SK-N-SH (cell line): ENCODE measurements at places on chromosomes 16 and 17.

- DNase-seq = peak; percentile 71
Observed at GRCh38 chr16:75198135-75198600, 8.8 kb downstream of the CTRB2 start.

- DNase-seq = no peak
Observed at GRCh38 chr17:64442541-64442971, 6.4 kb upstream of the MILR1 start.

GRCh38 chr16:84056933-84057332, 14.3 kb upstream of the SLC38A8 start:
- no peak for DNase-seq

DNA sequence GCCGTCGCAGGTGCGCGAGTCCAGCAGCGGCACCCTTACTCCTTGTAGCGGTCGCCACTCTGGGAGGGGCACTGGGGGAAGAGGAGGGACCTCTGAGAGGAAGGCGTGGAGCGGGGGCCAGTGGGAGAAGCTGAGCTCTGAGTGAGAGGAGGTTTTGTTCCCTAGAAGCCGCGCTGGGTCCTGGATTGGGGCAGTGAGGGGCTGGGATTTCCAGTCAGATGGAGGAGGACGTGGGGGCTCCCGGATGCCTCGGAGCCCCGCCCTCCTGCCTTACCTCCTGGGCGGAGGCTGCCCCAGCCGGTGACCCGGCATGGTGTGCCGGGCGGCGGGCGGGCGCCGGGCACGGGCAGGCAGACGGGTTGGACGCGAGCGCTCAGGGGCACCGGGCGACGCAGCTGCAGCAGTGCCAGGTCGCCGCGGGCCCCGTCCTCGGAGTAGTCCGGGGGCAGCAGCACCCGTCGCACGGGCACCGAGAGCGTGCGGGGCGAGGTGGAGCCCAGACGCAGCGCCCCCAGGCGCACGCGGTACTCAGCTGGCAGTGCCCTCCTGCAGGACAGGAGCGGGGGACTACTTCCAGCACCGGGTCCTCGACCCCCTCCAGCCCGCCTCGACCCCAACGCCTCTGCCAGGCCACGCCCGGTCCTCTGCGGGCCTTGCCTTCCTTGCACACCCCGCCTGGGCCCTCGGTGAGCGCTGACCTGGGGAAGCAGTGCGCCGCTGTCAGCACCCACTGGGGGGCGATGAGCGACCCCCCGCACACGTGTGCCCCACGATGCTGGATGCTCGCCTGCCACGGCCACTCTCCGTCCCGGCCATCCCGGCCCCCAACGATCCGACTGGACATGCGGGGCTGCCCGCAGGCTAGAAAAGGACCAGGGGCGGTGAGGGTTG, 2.0 kb downstream of the PRSS33 start:
- peak; percentile 70 for DNase-seq

GRCh38 chr16:56753410-56753809, 23.5 kb downstream of the NUP93 start:
- DNase-seq = no peak

DNA sequence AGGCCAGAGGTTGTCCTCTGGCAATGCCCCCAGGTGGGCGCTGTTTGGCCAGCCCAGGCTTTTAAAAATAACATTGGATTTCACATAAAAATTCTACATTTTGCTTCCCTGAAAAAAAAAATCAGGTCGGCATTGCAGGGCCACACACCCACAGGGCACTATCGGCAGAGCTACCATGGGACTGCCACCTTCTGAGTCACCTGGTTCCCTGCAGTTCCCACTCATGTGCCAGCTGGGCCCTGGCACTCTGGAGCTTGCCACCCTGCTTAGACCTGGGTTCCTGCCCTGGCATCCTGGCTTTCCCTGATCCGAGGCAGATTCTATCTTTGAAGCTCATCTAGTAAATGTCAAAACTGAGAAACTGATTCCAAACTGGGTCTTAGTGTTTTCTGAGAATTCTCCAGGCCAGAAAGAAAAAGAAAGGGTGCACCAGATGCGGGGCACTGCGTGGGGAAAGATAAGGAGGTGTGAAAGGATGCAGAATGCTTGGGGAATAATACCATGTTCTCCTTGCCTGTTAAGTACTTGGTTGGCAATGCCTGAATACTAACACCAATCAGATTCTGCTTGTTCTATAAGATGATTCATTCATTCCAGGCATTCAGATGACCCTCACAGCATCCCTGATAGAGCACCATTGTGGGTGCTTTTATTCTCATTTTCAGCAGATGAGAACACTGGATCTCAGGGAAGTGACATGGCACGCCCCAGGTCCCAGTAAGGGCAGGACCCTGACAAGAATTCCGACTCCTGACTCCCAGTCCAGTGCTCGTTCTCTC, 51.8 kb downstream of the RAI1 start:
- no peak for DNase-seq

- DNase-seq = no peak
Observed at GRCh38 chr17:35256629-35257028, 13.8 kb downstream of the SLFN5 start.

DNA sequence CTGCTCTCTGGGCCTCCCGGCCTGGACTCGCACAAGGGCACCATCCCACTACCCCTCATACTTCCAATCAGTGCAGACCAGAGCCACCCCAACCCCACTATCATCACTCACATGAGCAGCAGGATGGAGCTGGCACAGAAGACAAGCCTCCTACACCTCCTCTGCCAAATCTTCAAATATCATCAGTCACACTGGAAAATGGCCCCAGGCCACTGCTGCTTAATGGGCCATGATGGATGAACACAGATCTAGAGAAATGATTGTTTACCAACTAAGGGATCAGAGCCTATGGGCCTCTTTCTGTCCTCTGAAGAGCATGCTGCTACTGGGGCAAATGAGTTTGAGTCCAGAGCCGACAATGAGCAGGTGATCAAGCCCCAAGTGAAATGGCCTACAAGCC, 165.5 kb downstream of the GRIN2A start:
- no peak for DNase-seq

- DNase-seq = no peak
Observed at GRCh38 chr16:60914334-60914733, 1121.9 kb downstream of the CDH8 start.

GRCh38 chr17:35006961-35007360, 26.6 kb downstream of the LIG3 start:
- no peak for DNase-seq

- no peak for DNase-seq
Observed at GRCh38 chr17:75081611-75082540, 5.9 kb upstream of the SLC16A5 start.

DNA sequence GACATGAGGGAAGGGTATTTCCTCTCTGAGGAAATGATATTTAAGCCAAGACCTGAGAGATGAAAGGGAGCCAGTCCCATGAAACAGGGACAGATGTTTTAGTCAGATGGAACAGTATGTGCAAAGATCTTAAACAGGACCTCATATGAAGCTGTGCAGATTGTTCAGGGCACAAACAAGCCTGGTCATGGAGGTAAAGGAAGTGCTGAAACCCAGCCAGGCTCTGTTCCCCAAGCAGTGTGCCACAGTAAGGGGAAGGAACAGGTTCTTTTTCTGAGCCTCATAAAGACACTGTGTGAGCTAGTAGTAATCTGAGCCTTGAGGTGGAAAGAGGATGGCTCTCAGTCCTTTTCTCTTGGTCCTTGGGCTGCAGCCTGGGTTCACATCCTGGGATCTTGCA, 159.9 kb downstream of the ANKFN1 start:
- DNase-seq = no peak

GRCh38 chr17:42531455-42532354, 4.3 kb upstream of the NAGLU start:
- DNase-seq = peak; percentile 86

DNA sequence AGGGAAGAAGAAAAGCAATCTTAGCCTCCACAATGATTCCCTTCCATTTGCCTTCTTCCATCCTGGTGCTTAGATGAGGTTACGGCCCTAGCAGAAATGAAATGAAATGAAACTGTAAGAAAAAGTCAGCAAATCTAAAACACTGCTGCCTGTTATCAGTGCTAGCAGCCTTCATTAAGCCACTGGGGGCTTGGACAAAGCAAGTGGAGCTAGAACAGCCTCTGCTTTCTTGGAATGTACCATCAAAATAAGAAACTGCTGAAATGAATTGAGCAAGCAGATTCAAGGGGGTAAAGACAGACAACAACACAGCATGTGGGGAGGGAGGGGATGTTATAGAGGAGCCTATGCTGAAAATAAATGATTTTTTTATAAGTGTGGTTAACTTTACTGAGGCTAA, 5.1 kb downstream of the ANKFN1 start:
- no peak for DNase-seq

GRCh38 chr16:4649744-4650442, 25.3 kb downstream of the MGRN1 start:
- no peak for DNase-seq

GRCh38 chr17:8923762-8924161, 41.7 kb downstream of the PIK3R5 start:
- no peak for DNase-seq

DNA sequence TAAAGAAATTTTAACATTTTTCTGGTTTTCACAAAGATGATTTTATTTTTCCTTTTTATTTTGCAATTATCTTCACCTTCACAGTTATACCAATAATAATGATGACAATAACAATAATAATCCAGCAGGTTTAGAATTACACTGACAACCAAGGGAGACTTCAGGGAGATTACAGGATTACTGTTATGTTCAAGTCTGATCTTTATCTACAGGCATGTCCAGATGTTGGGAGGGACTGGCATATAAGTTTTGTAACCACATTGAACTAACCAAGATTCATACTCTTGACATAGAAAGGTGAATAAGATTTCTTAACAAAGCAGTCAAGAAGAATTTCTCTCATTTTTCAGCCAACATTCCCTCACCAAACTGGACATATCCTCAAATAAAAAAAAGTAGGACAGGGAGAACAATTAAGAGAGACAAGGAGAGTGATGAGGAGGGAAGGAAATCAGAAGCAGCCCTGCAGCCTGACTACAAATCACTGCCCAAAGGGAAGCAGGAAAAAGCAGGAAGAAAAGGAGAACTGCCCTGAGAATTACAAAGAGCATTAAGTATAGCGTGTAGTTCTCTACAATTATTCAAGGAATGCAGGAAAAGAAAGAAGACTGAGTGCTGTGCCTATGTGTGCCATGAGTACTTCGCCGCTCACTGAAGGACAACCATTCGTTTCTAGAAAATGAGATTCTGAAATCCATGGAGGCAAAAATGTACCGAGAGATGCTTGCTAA, 155.7 kb upstream of the C17orf78 start:
- DNase-seq = no peak

DNA sequence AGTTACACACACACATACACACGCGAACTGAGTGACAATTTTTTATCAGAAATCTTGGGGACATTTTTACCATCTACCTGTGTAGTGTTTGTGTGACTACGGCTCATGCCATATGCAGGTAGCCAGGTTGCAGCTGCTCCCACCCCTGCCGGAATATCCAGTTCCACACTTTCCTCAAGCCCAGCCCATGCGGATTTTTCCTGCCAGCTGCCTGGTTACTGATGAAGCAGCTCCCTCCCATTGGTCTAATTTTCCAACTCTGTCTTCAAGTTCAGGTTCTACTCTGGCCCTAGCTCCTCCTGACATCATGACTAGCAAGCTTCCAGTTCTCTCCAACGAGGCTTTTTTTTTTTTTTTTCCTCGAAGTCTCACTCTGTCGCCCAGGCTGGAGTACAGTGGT, 4.8 kb downstream of the GSG1L2 start:
- DNase-seq = peak; percentile 17

- DNase-seq = no peak
Observed at GRCh38 chr17:65604070-65604469, 42.6 kb upstream of the AXIN2 start.

GRCh38 chr17:43405861-43406260, 7.1 kb downstream of the ARL4D start:
- no peak for DNase-seq

- peak; percentile 55 for DNase-seq
Observed at GRCh38 chr17:6070913-6071511, 833 bp downstream of the WSCD1 start.

GRCh38 chr17:73249700-73250099, 12.0 kb downstream of the CPSF4L start:
- no peak for DNase-seq

GRCh38 chr16:84967828-84968227, 43.5 kb downstream of the ZDHHC7 start:
- no peak for DNase-seq

- DNase-seq = no peak
Observed at GRCh38 chr17:70934835-70935234, 765.5 kb downstream of the KCNJ2 start.

DNA sequence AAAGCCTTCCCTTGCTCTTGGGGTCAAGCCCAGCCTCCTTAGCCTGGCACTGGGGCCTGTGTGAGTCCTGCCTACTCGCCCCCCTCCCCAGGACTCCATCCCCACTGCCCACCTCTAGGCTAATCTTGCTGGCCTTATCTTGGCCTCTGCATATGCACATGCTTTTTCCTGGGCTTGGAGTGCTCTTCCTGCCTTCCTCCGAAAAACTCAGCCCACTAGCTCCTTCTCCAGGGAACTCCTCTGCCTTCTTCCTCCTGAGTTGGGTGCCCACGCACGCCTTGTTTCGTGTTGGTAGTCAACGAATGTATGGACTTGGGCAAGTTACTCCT, 16.5 kb downstream of the TBX2 start:
- DNase-seq = no peak

GRCh38 chr17:76987486-76988093, 119.4 kb downstream of the MGAT5B start:
- no peak for DNase-seq

DNA sequence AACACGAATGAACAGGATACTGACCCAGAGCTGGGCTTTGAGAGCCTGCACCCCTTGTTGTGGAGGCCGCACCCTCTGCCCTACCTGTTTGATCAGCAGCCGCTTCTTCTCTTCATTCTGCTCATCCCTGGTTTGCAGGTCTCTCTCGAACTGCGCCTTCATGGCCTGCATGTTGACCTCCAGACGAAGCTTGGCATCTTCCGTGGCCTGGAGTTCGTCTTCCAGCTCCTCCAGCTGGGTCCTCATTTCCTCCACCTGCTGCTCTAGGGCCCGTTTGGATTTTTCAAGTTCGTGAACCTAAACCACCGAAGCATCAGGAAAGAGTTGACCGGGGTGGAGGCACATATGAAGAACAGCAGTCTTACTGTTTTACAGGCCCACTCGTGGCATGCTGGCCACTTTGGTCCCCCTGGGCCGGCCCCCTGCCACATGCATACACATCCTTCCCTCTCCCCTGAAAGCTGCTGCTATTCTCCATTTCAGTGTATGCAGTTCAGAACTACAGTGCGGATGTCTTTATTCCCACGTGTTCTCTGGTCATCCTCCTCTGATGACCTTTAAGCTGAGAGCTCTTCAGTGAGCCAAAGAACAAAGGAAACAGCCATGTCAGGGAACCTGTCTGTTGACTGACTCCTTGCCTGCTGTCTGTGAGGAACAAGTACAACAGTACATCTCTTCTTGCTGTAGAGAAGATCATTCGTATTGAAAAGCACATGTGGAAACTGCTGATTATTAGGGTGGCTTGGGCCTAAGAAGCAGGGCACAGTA, 54.8 kb downstream of the NDEL1 start:
- DNase-seq = no peak

DNA sequence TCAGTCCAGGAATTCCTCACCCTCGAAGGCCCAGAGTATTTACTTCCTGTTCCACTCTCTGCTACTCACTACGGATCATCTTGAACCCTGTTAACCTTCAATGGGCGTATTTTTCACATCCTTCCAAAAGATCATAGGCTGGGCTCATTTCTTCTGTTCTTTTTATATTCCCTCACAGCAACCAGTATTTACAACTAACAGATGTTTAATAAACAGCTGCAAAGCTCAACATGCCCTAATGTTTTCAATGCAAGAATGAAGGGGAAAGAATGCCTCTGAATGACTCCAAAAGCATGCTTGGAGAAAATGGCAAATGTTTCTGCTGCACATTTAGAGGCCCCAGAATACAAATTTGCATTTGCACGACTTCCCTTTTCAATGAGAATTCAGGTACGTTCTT, 174.9 kb downstream of the ZFHX3 start:
- DNase-seq = no peak
